ENCODE measurements at places on chromosomes 13 and 19.

DNA sequence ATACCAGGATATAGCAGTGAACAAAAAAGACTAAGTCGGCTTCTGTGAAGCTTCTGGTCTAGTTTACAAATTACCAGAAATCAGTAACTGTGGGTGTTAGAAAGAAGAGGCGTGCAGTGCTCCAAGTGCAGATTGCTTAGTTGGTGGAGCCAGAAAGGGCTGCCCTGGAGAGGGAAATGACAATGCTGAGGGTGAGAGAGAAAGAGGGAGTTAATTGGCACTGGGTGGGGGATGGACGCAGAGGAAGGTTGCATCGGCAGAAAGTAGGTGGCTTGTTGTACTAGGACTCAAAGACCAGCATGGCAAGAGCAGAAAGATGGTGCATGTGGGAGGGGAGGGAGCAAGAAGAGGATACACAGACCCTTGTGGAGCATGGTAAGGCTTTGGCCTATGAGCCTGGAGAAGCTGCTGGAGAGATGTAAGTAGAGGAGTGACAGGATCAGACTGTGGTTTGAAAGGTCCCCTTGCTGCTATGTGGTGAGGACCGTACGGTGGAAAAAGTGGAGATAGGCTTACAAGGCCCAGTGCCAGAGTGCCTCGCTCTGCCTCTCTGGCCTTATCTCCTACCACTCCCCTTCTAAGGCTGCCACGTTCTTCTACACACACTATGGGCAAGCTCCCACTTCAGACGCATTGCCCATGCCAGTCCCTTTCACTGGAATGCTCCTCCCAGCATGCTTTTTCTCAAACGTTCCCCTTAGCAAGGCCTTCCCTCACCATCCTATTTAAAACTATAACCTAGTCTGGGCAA lies 13.5 kb downstream of the SMG9 start:
- DNase-seq, result no peak

DNA sequence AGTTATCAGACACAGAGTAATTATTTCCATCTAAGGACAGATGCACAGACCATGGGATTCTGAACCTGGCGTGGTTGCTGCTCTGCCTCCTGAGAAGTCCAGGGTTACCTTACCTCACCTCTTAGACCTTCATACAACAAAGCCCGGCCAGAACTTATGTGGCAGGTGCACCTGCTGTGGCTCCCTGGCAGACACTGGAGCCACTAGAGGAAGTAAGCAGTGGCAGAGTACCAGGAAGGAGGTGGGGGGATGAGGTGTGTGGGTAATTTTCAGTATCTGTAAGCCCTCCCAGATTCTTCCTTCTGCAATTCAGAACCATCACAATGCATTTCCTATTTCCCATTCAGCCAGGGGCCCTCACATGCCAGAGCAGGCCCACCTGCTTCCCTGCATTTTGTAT lies 106.1 kb upstream of the DOCK9 start:
- DNase-seq, result no peak

DNA sequence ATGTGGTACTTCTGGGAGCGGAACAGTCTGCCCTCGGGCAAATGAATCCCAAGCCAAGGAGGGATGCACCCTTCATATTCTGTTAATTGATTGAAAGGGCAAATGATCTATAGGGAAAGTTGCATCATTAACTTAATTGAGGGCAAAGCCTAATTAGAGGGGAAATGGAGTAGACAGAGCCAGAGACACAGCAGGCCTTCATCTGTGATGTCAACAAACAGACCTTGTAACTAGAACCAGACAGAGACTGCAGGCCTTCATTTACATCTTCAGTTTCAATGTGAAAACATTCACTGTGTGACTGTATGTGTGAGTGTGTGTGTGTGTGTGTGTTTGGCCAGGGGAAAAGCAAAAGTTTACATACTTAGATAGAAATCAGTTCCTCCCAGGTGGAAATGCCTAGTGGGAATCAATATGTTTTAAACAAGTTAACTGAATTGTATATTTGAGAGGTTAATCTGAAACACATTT lies 126.4 kb downstream of the SPRY2 start:
- DNase-seq, result no peak

DNA sequence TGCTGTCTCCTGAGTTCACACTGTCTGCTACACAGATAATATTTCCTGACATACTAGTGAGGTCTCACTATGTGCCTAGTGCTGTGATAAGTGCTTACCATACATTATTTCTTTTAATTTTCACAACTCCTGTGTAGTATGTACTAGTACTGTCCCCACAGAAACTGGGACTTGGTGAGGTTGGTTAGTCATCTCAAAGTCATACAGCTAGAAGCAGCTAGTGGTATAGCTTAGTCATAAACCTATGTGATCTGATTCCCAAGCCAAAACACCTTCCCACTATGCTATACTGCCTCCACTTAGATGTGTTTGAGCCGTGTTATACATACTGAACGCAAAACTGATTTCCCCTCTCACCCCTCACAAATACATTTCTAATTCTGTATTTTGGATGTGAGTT lies 10.5 kb downstream of the MTMR6 start:
- no peak for DNase-seq

DNA sequence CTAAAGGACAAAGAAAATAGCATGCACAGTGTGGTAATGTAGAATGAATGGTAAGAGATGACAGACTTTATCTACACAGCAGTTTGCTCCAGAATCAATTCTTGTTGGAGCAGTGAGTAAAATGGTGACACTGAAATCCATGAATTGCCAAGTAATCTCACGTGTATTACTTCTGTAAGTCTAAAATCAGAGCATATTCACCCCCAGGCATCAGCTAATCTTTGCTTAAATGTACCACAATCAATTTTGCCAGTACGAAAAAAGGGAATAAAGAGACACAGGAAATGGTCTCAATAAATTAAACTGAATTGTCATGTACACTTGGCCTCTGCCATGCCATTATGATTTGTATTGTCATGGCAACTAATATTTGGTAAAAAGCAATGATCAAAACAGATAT lies 294.2 kb downstream of the PCDH17 start:
- DNase-seq, result no peak

DNA sequence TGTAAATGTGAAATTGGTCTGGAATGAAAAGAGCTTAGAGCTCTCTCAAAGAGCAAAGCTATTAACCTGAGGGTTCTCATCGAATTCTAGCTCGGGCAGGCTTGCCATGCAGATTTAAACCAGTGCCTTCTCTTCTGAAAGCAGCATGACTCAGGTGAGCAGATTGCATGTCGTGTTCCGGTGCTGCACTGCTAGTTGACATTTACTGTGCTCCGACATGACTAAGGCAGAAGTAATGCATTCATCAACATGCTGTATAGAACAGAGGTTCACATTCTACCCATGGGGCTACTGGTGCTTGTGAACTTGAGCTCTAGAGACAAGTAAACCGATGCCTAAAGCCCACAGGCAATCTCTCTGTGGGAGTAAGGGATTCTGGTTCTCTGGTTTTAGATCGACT lies 947.7 kb downstream of the EFNB2 start:
- DNase-seq, result no peak

- no peak for DNase-seq
Measured at GRCh38 chr19:4059891-4060620, 6.6 kb downstream of the ZBTB7A start.

DNA sequence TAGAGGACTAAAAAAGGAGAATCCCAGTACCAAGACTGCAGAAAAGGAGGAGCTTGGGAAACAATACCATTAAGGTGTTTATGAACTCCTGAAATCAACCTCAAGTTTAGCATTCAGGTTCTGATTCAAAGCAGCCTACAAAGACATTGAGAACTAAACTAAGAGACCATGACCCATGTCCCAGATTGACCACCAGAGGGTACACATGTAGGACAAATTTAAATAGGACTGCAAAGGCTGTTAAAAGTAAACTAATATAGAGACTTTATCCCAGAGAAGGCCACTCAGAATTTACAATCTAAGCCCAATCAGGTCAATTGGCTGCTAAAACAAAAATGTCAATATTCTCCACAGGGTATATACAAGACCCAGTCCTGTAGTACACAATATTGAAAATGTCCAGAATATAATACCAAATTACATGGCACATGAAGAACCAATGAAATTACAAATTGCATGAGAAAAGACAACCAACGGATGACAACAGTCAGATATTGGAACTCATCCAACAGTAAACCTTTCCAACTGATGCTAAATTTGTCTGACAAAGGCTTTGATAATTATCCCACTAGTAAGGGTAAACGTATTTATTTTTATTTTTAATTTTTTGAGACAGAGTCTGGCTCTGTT lies 682.4 kb downstream of the UQCRFS1 start:
- no peak for DNase-seq

DNA sequence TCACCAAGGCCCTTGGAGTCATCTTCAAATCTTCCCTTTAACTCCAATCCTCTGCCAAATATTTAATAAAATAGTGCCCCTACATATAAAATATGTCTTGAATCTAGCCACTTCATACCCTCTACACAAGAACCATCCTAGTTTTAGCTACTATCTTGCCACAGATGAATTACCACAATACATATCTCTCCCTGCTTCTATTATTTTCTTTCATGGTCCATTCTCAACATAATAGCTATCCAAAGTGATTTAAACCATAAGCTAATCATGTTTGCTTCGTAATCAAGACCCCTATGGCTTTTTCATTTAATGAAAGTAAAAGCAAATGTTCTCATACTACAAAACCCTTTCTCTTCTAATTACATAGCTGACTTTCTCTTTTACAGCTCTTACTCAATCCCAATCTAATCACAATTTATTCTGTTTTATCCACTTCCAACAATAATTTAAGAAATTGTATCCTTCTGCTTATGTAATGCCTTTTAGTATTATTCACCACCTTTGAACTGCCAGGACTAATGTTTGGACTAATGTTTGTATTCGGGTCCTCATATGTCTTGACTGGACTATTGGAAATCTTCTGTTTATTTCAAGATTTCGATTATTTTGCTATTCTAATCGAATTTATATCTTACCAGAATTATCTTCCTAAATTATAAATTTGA lies 412.0 kb downstream of the SLITRK1 start:
- no peak for DNase-seq

DNA sequence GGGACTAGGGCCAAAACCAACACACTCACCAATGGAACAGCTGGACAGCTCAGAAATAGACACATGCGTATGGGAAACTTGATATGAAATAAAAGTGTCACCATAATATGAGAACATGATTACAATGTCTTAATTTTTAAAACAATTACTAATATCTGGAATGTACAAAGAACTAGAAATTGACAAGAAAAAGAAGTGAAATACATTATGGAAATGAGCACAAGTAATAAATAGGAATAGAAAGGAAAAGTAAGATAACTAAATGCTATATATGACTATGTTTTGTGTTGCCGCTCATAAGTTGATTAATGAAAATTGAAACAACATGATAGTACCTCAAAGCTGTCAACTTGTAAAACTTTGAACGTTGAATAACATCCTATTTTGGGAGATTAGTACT lies 801.1 kb downstream of the SLITRK5 start:
- DNase-seq, result no peak

- no peak for DNase-seq
Measured at GRCh38 chr13:38262211-38262610, 87.4 kb upstream of the UFM1 start.

DNA sequence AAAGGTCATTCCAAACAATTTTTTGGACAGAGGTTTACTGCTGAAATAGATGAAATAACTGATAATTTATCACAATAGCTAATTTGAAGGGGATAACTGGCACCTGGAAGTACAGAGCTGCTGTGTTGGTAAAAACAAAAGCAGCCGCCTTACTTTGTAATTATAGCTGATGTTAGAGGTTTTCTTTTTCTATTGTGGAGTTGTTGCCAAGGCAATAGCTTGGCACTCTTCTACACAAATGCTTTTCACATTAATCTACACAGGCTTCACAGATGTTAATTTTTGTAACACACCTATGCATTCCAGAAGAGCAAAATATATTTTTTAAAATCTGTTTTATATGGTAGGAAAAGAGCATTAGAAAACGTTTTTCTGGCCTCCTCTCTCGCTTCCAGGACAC lies 56.9 kb downstream of the LACC1 start:
- no peak for DNase-seq

DNA sequence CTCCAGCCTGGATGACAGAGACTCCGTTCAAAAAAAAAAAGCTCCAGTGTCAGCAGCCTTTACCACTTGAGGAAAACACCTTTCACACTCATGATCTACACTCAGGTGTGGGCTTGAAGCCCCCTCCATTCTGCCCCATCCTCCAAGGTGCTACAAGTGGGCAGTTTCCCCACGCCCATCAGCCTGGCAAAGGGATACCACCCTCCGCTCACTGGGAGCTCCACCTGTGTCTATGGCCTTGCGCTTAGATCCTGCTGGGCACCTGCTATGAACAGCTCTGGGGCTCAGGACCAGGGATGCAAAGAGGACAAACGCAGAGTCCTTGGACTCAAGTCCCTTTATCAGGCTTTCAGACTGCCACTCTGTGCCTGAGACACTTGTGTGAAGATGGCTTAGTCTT lies 127.8 kb downstream of the CRYL1 start:
- no peak for DNase-seq

- DNase-seq, result no peak
Measured at GRCh38 chr13:35629026-35629425, 152.5 kb upstream of the MAB21L1 start.

GRCh38 chr19:17908244-17908643 lies 24.6 kb upstream of the CCDC124 start:
- DNase-seq, result no peak

DNA sequence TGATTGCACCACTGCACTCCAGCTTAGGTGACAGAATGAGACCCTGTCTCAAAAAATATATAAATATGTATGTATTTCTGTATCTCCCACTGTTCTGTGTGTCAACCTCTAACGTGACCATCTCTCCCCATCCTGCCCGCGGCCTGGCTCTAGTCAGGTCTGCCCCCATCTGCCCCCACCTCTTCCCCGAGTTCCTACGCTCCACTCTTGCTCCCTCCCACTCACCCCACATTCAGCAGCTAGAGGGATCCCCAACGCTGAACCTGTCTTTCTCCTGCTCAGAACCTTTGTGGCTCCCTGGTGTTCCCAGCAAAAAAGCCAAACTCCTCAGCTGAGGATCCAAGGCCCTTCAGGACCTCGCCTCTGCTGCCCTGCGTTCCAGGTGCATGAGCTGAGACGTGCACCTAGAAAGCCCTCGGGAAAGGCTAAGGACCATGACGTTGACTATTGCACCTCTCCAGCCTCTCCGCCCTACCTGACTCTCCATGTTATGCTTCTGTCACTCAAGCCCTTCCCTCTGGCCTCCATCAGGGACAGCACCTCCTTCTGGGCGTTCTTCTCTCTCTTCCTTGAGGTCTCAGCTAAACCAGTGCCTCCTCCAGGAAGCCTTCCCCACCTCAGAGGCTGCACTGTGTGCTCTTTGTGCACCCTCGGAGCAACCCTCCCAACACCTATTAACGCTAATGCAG lies 18.1 kb downstream of the AKT2 start:
- DNase-seq, result no peak

DNA sequence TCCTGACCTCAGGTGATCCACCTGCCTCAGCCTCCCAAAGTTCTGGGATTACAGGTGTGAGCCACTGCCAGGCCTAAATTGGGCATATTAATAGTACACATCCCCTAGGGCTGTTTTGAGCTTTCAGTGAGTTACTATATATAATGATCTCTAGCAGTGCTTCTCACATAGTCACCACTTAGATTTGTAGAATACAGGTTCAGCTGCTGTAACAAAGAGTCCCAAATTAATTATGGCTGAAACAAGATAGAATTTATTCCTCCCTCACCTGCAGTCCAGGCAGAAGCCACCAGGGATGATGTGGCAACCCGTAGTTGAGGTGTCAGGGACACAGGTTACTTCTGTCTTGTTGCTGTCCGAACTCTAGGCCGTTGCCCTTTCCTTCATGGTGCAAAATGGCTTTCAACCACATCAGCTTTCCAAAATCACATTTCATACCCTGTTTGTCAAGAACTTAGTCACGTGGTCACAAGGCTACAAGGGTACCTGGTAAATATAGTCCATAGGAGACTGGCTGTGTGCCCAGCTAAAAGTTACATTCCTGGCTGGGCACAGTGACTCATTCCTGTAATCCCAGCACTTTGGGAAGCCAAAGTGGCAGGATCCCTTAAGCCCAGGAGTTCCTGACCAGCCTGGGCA lies 2.9 kb downstream of the PROSER3 start:
- DNase-seq, result no peak
